ENCODE measurements at places on chromosomes 3 and 15. TPM values are rescaled to one million over a fixed set of nuclear protein-coding genes. Genes with fewer than 3 reads are reported as not detected.

Gene COLQ
- 1.6 TPM for total RNA-seq

Gene AP3S2
- 20.6 TPM for total RNA-seq

Gene ITIH1
- not detected for total RNA-seq

Gene CDHR4
- 0.16 TPM for total RNA-seq

Gene C3orf18
- total RNA-seq = 35.2 TPM

Gene FETUB
- total RNA-seq = not detected
